ENCODE measurements at places on chromosomes 6 and 20.

GRCh38 chr20:63641146-63641791 lies 12.0 kb downstream of the STMN3 start:
- ATAC-seq: peak; percentile 38

- ATAC-seq: no peak
Observed at GRCh38 chr20:5058873-5059272, 57.6 kb upstream of the SLC23A2 start.

GRCh38 chr6:100257793-100258395 lies 206.8 kb downstream of the SIM1 start:
- no peak for ATAC-seq

- no peak for ATAC-seq
Observed at GRCh38 chr20:41155261-41155660, 17.9 kb downstream of the PLCG1 start.

DNA sequence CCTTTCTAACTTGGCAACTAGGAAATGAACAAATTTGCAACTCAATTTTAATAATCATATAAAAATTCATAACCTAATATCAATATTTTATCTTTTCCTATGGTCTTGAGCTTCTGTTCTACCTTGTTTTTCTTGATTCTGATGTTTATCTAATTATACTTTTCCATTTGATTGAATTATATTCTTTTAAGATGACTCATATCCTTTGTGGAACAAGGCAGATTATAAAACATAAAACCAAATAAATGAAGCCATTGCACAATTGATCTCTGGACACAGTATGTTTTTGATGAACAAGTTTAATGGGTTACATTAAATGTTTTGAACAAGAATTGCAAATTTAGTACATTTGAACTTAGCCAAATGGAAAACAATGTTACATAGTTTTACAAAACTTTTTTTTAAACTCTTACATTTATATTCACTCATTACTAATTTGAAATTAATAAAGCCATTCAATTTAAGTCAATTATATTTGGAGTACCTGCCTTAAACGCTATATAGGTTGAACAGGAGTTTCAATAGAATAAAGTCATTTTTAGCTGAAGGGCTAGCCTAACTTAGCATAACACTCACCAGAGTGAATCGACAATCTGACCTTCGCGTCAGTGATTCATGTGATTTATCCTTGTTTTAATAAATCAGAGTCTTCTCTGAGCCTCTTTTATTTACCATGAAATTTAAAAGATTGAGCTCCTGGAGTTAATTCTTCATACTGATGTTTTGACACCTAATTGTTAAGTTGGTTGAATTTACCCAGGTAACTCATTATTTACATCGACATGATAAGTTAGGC lies 3.8 kb downstream of the NCOA7 start:
- ATAC-seq: no peak
